Stimulated activated CD4-positive, alpha-beta T cell treated with anti-CD3 and anti-CD28 coated beads, Interleukin-1b, Interleukin-23, amount 100 ng/mL, for 1 hour (primary cell): ENCODE measurements at places on chromosomes 11 and 22.

DNA sequence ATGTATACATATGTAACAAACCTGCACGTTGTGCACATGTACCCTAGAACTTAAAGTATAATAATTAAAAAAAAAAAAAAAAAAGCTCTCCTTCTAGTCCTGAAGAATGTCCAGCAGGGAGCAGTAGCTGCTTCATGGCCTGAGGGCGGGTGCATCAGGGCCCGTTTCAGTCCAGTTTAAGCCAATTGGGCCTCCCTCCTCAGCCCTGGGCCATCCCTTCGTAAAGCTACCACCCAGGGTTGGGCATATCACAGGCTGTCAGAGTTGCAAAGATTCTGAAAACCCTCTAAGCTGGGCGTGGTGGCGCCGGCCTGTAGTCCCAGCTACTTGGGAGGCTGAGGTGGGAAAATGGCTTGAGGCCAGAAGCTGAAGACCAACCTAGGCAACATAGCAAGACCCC lies 5.4 kb downstream of the TMPRSS13 start:
- no peak for DNase-seq

DNA sequence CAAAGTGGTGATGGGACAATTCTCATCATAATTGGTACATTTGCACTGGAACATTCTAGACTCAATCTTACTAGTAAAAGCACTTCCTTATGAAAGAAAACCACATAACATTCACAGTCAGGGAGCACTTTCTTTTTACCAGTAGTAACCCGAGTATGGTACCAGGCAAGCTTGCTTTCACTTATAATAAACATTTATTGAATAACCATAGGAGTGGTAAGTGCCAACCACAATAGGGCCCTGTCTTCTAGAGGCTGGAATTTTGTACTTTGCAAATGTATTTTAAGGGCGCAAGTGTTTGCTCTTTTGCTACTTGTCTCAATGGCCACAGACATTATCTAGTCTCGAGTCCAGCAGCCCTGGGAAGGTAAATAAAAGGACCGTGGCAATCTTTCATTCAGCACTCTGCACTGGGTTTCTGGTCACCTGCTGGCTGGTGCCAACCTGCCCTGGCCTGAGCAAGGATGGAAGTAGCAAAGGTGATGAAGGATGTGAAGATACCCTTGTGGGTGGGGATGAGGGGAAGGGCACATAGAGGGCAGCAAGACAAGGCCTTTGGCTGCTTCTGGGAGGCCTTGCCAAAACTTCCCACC lies 24.2 kb downstream of the C22orf31 start:
- no peak for DNase-seq

DNA sequence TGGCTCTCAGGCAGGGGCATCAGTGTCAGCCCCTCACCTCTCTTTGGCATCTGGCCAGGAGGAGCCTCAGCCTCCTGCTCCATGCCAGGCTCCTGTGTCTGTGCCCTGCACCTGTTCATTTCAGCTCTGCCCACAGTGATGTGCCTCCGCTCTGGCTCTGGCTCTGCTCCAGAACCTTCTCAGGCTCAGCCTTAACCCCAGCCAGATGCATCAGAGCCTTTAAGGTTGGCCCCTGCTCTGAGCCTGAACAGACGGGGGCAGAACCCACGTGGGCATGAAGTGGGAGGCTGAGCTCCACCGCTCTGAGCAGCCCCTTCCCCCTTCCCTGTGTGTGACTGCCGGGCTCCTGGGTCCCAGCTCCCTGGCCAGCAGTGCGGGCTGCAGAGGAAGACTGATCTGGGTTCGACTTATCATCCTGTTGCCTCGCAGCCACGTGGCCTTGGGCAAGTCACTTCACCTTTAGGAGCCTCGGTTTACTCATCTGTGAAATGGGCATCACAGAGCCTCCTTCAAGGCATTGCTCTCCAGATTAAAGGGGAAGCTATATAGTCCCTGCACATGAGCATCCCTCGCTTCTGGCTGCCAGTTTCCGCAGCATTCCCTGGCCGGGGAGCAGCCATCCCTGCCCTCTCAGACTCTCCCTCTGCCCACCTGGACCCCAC lies 44.7 kb upstream of the RTL6 start:
- DNase-seq = no peak

- DNase-seq = no peak
These were observed 449.6 kb upstream of the B3GAT1 start for GRCh38 chr11:134861490-134862104.

DNA sequence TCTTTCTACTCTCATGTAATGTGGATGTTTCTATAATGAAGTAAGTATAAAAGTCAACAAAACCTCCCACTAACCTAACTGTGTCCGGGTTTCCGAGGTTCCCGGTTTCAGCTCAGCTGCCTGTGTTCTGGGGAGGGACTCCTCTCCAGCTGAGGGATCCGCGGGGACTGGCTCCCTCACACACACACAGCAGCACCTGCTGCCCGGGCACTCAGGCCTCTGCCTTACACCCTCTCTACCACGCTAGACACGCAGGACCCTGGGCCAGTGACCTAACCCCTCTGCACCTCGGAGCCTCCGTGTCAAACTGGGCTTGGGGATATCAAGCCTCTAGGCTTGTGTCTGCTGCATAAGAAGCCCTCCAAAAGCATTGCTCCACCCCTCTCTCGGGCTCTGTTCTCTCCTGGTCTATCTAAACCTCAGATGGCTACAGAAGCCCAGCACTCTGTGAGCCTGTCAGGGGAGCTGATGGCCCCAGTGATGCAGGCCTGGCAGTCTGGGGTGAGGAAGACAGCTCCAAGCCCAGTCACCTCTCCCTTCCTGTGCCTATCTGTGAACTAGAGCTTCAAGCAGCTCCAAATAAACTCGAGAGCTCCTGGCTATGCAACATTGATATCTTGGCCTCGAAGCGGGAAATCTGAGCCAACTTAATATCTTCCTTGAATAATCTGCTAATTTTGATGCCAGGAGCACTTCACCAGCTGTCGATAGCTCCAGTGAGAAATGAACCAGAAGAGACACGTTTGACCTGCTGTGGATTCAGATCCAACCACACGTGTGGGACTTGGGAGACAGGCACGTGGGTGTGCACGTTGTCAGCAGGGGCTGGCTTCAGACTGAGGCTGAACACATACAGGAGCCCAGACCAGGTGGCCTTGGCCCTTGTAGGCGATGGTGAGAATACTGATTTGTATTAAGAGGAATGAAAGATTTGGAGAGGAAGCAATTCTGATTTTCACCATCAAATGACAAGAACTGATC lies 232.7 kb upstream of the B3GAT1 start:
- no peak for DNase-seq

DNA sequence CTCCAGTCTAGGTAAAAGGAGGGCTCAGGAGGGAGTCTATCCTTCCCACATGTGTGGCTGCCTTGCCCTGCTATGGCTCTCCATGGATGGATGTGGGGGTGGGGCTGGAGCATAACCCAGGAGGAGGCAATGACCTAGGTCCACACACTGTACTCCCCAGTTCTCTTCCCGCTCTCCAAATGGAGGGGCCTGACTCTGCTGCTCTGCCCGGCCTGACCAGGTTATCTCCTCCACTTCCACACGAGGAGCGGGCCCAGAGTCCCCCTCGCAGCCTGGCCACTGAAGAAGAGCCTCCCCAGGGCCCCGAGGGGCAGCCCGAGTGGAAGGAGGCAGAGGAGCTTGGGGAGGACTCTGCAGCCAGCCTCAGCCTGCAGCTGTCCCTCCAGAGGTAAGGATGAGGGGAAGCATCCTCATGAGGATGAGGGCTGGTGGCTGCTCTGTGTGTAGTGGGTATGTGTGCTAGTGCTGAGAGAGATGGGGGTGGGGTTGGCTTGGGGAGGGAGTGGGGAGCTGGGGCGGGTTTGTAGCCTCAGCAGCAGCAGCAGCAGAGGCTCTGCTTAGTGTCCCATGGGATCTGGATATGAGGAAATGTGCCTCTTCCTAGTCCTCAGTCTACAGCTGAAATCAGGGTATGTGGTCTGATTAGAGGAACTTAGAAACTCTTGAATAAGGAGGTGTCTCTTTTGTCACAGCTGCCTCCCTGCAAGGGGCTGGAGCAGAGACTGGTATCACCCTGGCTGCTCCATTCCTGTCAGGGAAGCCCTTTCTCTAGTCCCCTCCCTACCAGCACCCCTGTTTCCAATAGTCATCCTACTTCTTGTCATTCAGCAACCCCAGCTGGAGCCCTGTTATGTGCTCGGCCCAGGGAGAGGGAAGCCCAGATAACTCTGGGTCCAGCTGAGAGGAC lies 54.1 kb downstream of the CEP164 start:
- DNase-seq = no peak

DNA sequence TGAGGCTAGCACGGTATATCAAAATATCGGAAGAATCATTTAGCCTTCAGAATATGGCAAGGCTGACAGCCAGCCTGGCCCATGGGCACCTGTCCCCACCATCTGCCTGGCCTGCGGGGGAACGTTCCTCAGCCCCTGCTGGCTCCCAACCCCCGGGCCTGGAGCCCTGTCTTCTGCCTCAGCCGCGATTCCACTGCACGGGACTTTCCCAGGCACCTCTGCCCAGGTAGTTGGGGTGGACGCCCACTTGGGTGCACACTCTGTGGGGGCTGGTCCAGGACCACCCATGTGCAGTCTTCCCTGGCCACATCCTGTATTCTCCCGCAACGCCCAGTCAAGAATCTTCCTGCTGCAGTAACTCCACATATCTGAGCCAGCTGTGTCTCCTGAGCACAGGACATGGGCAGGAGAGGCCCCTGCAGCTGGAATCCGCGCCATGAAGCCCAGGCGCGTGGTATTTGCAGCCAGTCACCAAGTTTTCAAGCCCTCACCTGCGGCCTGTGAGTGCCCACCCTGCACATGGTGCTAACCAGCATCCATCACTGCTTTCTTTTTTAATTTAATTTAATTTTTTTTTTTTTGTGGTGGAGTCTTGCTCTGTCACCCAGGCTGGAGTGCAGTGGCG lies 77.9 kb downstream of the KCNQ1 start:
- no peak for DNase-seq

GRCh38 chr11:114033066-114033465 lies 26.4 kb upstream of the ZBTB16 start:
- no peak for DNase-seq

DNA sequence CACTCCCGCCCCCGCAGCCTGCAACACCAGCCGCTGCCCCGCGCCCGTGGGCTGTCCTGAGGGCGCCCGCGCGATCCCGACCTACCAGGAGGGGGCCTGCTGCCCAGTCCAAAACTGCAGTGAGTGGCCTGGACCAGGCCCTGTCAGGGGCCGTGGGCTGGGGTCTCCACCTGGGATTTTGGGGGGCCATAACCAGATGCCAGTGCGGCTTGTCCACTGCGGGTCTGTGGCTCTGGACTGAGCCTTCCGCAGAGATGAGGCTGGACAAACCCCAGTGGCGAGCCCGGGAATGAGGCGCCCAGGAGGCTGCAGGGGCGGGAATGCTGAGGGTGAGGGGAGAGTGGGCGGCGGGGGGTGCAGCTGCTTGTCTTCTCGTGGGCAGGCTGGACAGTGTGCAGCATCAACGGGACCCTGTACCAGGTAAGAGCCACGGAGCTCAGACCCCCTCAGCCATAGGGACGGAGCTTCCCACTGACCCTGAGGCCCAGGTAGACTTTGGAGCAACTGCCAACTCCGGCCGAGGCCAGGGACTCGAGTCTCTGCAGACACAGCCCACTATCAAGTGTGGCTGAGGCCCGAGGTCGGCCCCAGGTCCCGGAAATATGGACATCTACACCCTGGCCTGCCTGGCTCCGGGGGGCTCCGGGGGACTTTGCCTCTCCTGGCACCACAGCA lies 24.8 kb upstream of the MUC5B start:
- DNase-seq = no peak

DNA sequence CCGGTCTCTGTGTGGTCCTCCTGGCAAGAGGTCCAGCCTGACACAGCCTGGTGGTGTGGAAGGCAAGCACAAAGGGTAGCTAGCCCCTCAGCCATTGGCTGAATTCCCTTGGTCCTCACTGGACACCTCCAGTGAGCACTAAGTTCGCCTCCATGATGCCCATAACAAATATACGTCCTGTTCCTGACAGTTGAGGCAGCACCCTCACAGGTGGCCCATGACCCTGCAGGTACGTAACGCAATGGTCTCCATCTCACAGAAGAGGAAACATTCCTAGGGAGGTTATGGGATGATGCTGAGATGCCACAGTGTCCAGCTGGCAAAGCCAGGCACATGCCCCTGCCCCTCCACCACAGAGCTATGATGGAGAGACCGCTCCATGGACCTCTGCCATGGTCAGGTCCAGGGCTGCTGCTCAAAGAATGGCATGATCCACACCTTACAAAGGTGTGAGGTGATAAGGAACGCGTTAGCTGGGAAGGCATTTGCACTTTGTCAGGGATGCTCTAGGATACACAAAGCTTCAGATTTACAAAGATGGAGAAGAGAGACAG lies 1.4 kb upstream of the GNAZ start:
- no peak for DNase-seq

GRCh38 chr22:31275018-31275417 lies 17.3 kb downstream of the PIK3IP1 start:
- no peak for DNase-seq

GRCh38 chr11:118443590-118444218 lies 7.4 kb downstream of the KMT2A start:
- no peak for DNase-seq

- no peak for DNase-seq
These were observed 96.9 kb downstream of the CSTPP1 start for GRCh38 chr11:47033439-47033838.

DNA sequence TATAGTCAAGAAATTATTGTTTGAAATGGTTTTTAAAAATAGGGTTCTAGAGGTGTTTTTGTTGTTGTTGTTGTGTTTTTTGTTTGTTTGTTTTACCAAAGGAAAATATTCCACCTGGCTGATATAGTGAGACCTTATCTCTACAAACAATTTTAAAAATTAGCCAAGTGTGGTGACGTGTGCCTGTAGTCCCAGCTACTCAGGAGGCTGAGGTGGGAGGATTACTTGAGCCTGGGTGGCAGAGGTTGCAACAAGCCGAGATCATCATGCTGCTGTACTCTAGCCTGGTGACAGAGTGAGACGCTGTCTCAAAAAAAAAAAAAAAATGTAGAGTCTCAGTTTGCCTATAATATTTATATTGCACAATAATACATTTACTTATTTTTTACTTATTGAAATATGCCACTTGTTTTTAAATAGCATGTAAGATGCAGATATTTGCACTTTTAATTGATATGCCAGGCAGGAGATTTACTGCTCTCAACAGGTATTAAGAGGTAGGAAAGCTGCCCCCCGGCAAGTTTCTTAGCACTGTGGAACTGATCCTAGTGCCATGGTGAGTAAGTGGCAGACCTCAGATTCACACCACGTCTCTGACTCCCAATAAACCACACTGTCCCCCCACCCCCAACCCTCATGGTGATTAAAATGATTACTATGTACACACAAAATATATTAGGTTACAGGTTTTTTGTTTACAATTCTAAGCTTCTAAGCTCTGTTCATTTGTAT lies 157.4 kb downstream of the TEAD1 start:
- no peak for DNase-seq

- no peak for DNase-seq
These were observed 35.0 kb downstream of the DKK3 start for GRCh38 chr11:11973361-11973800.

- no peak for DNase-seq
These were observed 87.4 kb upstream of the SHISAL1 start for GRCh38 chr22:44399906-44400762.

DNA sequence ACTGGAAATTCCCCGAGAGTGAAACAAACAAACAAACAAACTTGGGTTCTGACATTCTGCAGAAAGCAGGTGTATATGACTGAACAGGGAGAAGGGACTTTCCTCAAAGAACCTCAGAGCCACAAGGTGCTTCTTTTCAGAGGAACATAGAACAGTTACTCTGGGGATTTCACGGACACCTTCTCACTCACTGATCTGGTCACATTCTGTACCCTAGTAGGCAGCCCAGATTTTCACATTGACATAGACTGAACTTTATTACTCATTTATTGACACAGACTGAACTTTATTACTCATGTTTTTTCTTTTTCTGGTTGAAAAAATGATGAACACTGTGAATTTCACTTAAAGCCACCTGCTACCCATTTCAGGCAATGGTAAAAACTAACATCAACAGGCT lies 263.0 kb downstream of the OPCML start:
- DNase-seq = no peak

GRCh38 chr11:65132238-65132987 lies 1.9 kb downstream of the SYVN1 start:
- DNase-seq = no peak
